ENCODE measurements at places on chromosomes 4 and X.

GRCh38 chrX:1246816-1247215 is 21.8 kb upstream of the CSF2RA start:
- peak; percentile 63 for DNase-seq

- no peak for DNase-seq
Observed at GRCh38 chr4:108058685-108059440, 69.2 kb downstream of the HADH start.

DNA sequence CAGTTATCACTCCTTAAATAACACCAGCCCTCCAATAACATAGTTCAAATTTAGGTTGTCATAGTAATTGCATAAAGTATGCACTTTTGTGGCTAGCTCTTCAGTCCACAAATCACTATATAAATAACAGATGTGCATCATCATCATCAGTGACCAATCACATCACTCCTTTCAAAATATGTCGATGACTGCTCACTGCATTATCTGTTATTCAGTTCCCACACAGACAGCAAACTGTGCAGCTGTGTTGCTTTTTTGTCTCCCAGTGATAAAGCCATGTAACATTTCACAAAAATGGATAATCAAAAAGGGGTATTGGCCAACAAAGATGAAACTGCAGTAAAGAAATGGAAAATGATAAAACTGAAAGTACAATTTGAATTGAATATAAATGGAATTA is 205.4 kb downstream of the DCLK2 start:
- peak; percentile 98 for DNase-seq

GRCh38 chr4:158181906-158182305 is 9.1 kb upstream of the GASK1B start:
- DNase-seq, result no peak

- no peak for DNase-seq
Observed at GRCh38 chr4:72500214-72500613, 68.8 kb downstream of the ADAMTS3 start.
